ENCODE measurements at places on chromosomes 7 and 10.
A peak's percentile ranks its signal among the peaks of the same experiment; 100 is the strongest.

DNA sequence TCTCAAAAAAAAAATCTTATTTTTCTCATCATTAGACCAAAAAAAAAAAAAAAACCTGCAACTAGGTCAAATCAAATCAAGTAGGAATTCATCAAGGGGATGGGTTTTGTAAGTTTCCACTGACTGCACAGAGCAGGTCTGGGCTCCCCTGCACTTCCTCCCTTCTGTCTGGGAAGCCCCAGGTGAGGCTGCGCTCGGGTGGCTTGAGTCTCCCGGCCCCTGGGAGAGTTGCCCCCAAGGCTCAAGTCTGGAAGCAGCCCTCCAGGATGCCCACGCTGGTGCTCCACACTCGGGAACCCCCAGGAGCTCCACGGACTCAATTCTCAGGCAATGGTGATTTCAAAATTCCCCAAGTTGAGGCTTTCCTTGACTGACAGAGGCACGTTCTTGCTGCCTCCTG, 41.7 kb upstream of the RBM33 start:
- no peak for DNase-seq

- DNase-seq: no peak
These were observed 36.8 kb upstream of the ANK3 start for GRCh38 chr10:60426425-60426824.

GRCh38 chr10:89426230-89426868, 12.0 kb downstream of the IFIT5 start:
- DNase-seq: peak; percentile 49

DNA sequence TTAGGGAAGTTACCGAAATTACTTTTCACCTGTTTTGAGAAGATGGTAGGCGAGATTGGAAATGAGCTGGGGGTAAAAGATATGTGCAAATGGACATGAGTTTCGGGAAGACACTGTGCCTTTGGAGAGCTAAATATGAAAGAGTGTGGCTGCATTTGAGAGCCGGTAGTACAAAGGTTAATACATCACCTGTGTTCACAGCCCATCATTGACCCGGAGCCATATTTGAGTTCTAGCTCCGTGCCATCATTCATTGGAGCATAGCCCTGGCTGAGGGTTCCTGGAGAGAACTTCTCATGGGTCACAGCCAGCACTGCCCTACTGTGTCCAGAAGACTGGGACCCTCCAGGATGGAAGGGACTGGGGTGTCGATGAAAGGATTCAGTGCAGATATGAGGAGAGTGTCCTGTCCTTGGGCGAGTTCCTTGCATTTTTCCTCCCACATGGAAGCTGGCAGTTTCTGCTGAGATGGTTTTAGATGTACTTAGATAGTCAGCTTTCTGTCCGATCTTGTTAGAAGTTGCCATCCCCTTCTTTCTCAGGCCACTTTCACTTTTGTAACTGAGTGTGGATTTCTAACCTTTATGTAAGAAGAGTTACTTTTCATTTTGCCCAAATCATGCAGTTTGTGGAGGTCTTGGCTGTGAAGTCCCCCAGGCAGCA, 138.8 kb downstream of the JCAD start:
- DNase-seq: no peak

DNA sequence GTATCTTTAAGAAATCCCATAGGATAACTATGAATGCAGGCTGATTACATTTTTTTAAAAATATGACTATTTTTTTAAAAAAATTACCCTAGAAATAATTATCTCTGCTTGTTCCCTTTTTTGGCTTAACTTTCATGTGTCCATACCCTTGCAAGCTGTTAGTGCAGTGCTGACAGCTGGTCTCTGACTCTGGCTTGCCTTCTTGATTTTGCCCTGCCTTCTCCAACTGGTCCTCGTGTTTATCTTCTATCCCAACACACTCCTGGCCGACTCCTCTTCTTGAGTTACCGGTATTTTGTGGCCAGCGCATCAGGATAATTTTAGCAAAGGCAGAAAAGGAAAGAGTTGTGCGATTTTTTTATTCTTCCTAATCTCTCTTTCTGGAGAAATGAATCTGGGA, 111.7 kb upstream of the STARD3NL start:
- DNase-seq: no peak

DNA sequence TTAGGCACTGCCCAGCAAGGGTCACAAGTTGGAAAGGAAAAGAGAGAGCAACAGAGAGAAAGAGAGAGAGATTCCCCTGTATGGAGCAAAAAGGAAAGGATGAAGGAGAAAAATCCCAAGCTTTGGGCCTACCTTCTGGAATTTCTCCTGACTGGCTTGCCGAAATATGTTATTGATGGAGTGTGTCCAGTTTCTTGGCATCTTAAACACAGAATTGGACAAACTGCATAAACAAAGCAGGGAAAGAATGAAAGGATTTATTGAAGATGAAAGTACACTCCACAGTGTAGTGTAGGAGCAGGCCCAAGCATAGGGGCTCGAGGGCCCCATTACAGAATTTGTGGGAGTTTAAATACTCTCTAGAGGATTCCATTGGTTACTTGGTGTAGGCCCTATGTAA, 627.8 kb upstream of the CNTNAP2 start:
- no peak for DNase-seq

DNA sequence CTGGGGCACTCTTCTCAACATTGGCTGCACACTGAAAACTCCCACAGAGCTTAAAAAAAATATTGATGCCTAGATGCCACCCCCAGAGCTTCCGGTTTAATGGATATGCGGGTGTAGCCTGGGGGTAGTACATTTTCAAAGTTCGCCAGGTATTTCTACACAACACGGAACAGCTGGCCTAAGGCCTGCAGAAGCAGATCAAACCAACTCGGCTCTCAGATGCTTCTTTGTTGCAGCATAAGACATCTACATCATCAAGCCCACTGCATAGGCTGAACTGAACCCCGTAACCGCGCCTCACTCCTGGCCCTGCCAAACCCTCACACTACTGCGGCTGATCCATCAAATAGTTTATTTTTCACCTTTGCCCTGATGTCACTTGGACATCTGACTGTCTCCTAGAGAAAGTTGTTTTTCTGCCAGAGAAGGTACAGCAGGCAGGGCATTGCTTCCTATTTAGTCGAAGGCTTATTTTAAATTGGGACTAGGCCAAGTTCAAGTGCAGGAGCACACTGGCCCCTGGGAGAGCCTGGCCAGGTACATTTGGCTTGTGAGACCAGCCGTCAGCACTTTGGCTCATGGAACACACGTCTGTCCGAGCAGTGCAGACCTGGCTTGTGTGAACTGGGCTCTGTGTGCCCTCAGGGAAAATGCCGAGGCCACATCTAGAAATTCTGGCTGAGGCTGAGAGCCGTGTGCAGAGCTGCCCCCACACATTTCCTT, 113.3 kb downstream of the TACC2 start:
- DNase-seq: no peak

DNA sequence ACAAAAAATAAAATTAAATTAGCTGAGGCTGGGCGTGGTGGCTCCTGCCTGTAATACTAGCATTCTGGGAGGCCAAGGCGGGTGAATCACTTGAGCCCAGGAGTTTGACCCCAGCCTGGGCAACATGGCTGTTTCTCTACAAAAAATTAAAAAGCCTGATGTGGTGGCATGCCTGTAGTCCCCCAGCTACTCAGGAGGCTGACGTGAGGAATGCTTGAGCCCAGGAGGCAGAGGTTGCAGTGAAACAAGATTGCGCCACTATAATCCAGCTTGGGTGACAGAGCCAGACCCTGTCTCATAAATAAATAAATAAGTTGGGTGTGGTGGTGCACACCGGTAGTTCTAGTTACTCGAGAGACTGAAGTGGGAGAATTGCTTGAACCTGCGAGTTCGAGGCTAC, 65.1 kb downstream of the GNA12 start:
- DNase-seq: no peak

- DNase-seq: no peak
These were observed 2.7 kb upstream of the CYP3A7 start for GRCh38 chr7:99737726-99738125.

DNA sequence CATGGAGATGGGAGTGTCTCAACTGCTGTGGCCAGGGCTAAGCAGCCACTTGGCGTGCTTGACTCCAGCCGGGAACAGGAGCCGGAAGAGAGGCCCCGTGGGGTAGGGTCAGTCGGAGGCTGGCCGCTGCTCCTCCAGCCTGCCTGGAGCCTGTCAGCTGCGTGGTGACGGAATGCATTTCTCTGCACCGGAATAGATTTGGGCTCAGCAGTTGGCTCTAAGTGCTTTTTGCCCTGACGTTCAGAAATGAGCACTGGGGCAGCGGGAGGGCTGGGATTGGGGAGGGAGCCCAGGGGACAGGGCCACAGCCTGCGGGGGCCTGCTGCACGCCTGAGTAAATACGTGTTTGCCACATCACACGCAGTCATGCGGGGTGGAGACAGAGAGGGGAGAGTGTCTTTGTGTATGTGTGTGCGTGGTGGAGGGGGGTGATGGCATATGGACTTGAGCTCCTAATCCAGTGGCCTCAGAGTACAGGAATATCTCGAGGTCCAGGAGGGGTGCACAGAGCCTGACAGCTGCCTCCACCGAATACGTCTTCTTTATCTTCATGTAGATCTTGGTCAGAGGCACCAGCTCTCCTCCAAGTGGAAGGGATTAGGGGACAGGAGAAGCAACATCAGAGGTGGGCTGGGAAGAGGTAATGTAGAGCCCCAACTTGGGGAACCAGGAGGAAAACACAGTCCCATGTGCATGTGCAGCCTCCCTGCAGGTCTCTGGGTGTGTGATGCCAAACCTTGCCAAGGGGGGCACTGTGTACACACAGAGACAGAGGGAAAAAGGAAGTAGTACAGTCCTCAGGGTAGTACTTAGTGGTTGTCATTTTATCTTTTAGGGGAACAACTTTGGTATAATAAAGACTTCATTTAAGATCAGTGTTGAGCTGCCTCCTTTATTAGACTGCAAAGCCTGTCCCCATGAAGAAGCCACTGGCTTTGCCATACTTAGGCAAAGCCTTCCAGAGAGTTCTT, 151.4 kb downstream of the CDH23 start:
- DNase-seq: peak; percentile 80

- no peak for DNase-seq
These were observed 299.1 kb downstream of the PLXNA4 start for GRCh38 chr7:132276976-132277725.

DNA sequence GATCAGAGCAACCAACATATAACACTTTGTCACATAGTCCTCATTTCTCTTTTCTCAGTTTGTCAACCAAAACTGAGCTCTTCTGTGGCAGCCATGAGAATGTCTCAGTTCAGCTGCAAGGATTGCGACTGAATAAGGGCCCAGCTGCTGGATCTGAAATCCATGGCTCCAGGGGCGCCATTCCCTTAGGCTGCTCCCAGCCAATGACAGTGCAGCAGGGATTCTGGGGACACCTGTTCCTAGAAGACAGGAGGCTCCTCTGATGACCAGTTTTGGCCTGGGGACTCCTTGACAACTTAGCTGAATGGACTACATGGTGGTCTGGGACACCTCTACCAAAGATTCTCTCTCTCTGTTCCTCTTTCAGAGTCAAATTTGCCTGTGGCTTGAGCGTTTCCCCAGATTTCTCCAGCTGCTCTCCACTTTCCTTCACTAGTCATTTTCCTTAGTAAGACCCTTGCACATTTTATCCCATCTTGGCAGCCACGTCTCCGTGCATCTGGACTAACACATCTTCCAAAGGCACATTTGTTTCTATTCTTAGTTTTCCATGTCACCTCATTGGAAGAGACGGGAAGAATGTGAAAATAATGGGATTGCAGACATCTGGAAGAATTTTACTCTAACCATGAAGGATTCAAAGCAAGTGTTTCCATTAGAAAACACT, 28.1 kb upstream of the KIF5B start:
- no peak for DNase-seq

GRCh38 chr7:142434666-142435167, 176.9 kb upstream of the PRSS58 start:
- no peak for DNase-seq

DNA sequence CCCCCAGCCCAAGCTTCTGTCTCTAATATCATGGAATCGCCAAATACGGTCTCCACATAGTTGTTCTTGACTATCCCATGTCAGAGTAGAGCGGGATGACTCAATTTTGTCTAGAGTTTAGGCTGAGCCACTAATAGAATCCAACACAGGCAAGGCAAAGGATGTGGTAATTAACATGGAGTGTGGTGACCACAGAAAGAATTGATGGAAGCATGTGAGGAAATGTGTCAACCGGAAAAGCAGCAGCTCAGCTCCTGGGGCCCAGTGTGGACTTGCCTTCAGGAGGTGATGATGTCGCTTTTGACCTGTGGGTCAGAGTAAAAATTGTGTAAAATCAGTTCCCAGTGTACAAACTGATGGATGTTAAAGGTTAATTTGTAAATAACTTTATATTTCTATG, 139.3 kb upstream of the KLF6 start:
- peak; percentile 42 for DNase-seq

DNA sequence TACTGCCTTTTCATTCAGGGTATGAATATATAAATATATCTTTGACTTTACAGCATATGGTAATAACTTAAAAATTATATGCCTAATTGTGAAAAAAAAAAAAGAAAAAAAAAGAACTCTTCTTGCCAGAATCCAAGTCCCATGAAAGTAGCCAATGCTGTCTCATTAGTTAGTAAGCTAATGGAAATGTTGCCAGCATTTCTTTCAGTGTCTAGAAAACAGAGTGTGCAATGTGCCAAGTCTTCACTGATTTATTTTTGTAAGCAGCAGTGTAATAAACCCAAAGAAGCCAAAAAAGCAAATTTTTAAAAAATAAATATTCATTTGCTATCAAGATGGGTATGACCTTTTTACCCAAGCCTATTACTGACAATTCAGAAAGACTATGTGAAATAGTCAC, 31.1 kb upstream of the LRRN3 start:
- no peak for DNase-seq

- no peak for DNase-seq
These were observed 93.9 kb upstream of the PDGFA start for GRCh38 chr7:613442-614140.

GRCh38 chr7:84946549-84946948, 240.3 kb downstream of the SEMA3D start:
- no peak for DNase-seq

DNA sequence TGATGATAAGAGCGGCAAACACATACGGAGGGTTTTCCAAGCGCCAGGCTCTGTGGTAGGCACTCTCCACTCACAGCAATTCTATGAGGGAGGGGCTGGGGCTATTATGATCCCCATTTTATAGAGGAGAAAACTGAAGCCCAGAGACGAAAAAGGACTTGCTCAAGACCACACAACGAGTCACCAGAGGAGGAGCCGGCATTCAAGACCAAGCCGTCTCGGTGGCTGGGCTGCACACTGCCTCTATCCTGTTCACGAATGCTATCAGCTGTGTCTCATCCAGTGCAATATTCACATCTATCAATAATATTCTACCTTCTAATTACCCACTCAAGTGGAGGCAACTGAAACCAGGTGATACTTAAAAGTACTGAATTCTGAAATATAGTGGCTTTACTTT, 67.8 kb upstream of the NMT2 start:
- no peak for DNase-seq

DNA sequence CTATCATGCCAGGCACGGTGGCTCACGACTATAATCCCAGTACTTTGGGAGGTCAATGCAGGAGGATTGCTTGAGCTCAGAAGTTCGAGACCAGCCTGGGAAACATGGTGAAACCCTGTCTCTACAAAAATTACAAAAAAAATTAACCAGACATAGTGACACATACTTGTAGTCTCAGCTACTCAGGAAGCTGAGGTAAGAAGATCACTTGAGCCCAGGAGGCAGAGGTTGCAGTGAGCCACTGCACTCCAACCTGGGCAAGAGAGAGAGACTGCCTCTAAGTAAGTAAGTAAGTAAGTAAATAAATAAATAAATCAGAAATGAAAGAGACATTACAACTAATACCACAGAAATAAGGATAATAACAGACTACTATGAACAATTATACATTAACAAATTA, 36.2 kb downstream of the PDLIM1 start:
- no peak for DNase-seq
